Activated CD4-positive, alpha-beta memory T cell treated with anti-CD3 and anti-CD28 coated beads, Interleukin-2, amount 10 ng/mL, durations not matched to agents 7 days and 5 days (primary cell): ENCODE measurements at places on chromosomes 2 and 18. TPM values are rescaled to one million over a fixed set of nuclear protein-coding genes. Genes with fewer than 3 reads are reported as not detected.

Gene SGPP2
- 2.7 TPM for total RNA-seq

DNA sequence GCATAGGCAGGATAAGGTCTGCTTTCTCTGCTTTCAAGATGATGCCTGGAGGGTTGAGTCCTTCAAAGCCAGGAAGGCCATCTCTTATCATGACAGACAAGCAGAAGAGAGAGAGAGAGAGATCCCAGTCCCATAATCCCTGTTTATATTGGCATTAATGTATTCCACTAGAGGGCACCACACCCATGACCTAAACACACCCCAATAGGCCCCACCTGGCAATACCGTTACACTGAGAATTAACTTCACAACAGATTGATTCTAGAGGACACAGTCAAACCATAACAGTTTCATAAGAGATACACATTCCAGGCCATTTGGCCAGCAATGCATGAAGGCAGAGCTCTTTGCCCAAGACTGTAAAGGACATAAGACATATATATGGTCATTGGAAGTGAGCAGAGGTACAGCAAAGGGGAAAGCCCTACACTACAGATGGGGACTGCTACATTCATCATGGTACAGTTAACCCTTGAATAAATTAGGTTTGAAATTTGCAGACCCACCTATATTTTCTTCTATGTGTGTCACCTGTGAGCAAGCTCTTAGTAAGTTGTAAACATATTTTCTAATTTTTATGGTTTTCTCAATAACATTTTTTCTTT is 1516.1 kb downstream of the RPIA start:
- no peak overlapping the region for H3K27ac ChIP-seq
- no peaks in the 10 kb centered on the region for H3K27me3 ChIP-seq
- H3K4me1 ChIP-seq = no peaks in the 10 kb centered on the region
- DNase-seq = no peak
- no peak overlapping the region for H3K4me3 ChIP-seq
- H3K36me3 ChIP-seq = no peaks in the 10 kb centered on the region

- no peak overlapping the region for H3K27ac ChIP-seq
- peaks cover 14% of the 10 kb centered on the region for H3K4me1 ChIP-seq
- DNase-seq = no peak
- H3K4me3 ChIP-seq = no peak overlapping the region
- H3K27me3 ChIP-seq = no peaks in the 10 kb centered on the region
Measured at GRCh38 chr2:136019306-136019705, 33.9 kb upstream of the DARS1 start.

Gene KLHL14
- total RNA-seq = not detected

GRCh38 chr2:39435741-39436591 is 1.1 kb downstream of the MAP4K3 start:
- peak overlapping the region; percentile 74 for H3K4me3 ChIP-seq
- H3K36me3 ChIP-seq = no peaks in the 10 kb centered on the region
- peaks cover 38% of the 10 kb centered on the region for H3K4me1 ChIP-seq
- H3K27me3 ChIP-seq = no peaks in the 10 kb centered on the region
- H3K27ac ChIP-seq = peak overlapping the region; percentile 29

GRCh38 chr18:74793746-74794145 is 196.1 kb downstream of the ZNF407 start:
- no peak overlapping the region for H3K4me3 ChIP-seq
- no peaks in the 10 kb centered on the region for H3K27me3 ChIP-seq
- no peak overlapping the region for H3K27ac ChIP-seq
- H3K36me3 ChIP-seq = no peaks in the 10 kb centered on the region
- peaks cover 18% of the 10 kb centered on the region for H3K4me1 ChIP-seq
- no peak for DNase-seq

Gene IWS1
- total RNA-seq = 40.8 TPM

Gene CCL20
- total RNA-seq = 3.6 TPM

DNA sequence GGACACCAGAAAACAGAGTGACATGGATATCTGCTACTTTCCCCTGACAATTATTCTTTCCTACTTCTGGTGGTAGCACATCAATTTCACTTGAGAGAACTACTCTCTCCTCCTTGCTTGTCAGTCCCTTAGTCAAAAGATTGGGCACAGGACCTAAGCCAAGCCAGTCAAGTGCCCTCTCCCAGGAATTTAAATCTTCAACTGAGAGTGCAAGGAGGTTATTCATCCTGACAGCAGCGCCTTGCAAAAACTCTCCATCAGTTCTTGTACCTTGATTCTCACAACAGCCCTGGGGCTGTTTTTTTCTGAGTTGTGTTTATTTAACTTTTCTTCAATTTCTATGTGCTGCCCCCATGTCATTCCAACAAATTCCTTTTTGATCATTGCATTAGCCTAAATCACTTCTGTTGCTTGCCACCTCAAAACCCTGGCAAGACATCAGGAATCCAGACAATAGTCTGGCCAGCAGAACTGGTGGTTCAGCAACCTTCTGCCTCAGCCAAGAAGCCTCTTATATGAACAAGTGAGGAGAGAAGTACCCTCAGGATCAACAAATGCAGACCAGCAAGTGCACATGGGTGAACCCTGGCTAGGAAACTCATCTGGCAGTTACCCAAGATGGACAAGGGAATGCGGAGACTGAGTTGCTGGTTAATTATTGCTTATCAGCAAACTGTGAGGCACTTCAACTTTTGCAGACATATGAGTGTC is 19.4 kb downstream of the COL4A3 start:
- DNase-seq = no peak
- H3K4me3 ChIP-seq = no peak overlapping the region
- no peaks in the 10 kb centered on the region for H3K4me1 ChIP-seq
- H3K27ac ChIP-seq = no peak overlapping the region
- peaks cover 12% of the 10 kb centered on the region for H3K27me3 ChIP-seq
- no peaks in the 10 kb centered on the region for H3K36me3 ChIP-seq

DNA sequence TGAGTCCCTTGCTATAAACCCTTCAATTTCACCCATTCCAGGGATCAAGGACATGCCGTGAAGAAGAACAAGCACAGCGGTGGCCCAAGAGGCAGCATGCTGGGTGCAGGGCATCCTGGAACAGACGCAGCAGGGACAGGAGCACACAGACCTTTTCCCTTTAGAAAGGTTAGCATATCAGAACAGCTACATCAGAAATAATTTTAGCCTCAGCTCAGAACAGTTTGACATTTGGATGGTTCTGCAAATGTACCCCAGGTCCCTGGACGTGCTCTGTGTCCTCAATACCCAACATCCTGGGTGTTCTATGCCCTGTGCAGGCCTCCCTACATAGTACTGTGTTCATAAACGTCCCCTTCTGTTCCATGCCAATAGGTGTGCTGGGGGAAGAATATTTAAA is 80.4 kb downstream of the MYOM1 start:
- no peak overlapping the region for H3K27ac ChIP-seq
- DNase-seq = no peak
- peaks cover 4% of the 10 kb centered on the region for H3K27me3 ChIP-seq

GRCh38 chr18:47457614-47458013 is 206.2 kb upstream of the SKOR2 start:
- H3K36me3 ChIP-seq = no peaks in the 10 kb centered on the region
- H3K27me3 ChIP-seq = no peaks in the 10 kb centered on the region
- H3K27ac ChIP-seq = no peak overlapping the region
- no peak overlapping the region for H3K4me3 ChIP-seq
- H3K4me1 ChIP-seq = no peaks in the 10 kb centered on the region

GRCh38 chr2:77512507-77512906 is 9.7 kb downstream of the LRRTM4 start:
- H3K27me3 ChIP-seq = no peaks in the 10 kb centered on the region
- H3K27ac ChIP-seq = no peak overlapping the region
- DNase-seq = no peak
- H3K36me3 ChIP-seq = no peaks in the 10 kb centered on the region
- no peak overlapping the region for H3K4me3 ChIP-seq
- H3K4me1 ChIP-seq = no peaks in the 10 kb centered on the region

DNA sequence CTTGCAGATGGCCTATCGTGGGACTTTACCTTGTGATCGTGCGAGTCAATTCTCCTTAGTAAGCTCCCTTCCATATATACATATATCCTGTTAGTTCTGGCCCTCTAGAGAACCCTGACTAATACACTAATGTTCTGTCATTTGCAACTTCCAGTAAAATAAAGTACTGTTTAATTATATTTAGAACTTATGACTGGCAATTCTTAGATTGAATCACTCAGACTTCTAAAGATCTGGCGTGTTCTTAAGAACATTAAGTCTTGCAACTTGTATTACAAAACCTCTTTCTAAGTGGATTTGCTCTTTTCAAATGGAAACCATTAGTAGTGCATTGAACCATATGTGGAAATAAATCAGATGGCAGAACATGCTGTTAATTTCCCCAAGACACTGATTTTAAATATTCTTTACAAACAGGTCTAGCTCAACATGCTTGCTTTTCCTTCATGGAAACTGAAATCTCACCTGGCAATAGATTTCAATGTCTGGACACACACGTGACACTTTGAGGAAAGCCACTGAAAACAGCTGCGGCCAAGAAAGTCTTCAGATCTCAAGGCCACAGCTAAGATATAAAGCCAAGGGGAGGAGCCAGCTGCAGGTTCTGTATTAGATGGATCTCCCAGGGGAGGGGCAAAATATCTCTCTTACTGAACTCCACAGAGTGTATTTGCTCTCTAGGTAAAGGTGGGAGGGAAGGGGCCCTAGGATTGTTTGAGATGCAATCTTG is 50.6 kb downstream of the PMAIP1 start:
- no peak for DNase-seq
- peaks cover 41% of the 10 kb centered on the region for H3K4me1 ChIP-seq
- no peaks in the 10 kb centered on the region for H3K36me3 ChIP-seq
- H3K4me3 ChIP-seq = no peak overlapping the region

- H3K27ac ChIP-seq = no peak overlapping the region
- DNase-seq = no peak
- H3K4me1 ChIP-seq = no peaks in the 10 kb centered on the region
Measured at GRCh38 chr2:165811592-165812370, 17.7 kb upstream of the GALNT3 start.

GRCh38 chr2:529424-529823 is 147.8 kb downstream of the TMEM18 start:
- no peak overlapping the region for H3K27ac ChIP-seq
- H3K27me3 ChIP-seq = peaks cover 10% of the 10 kb centered on the region
- H3K36me3 ChIP-seq = no peaks in the 10 kb centered on the region
- H3K4me3 ChIP-seq = no peak overlapping the region

Gene COA5
- total RNA-seq = 26.3 TPM

GRCh38 chr2:162212366-162212765 is 30.9 kb downstream of the FAP start:
- no peaks in the 10 kb centered on the region for H3K4me1 ChIP-seq
- H3K27me3 ChIP-seq = peaks cover 2% of the 10 kb centered on the region
- H3K4me3 ChIP-seq = no peak overlapping the region
- H3K36me3 ChIP-seq = no peaks in the 10 kb centered on the region
- H3K27ac ChIP-seq = no peak overlapping the region

GRCh38 chr18:48152549-48152948 is 222.1 kb upstream of the SMAD2 start:
- no peak overlapping the region for H3K4me3 ChIP-seq
- peaks cover 4% of the 10 kb centered on the region for H3K4me1 ChIP-seq
- no peak overlapping the region for H3K27ac ChIP-seq
- H3K27me3 ChIP-seq = peaks cover 41% of the 10 kb centered on the region

- no peaks in the 10 kb centered on the region for H3K27me3 ChIP-seq
- H3K4me3 ChIP-seq = no peak overlapping the region
- no peak overlapping the region for H3K27ac ChIP-seq
- H3K4me1 ChIP-seq = no peaks in the 10 kb centered on the region
Measured at GRCh38 chr2:221202431-221202830, 369.7 kb downstream of the EPHA4 start.

DNA sequence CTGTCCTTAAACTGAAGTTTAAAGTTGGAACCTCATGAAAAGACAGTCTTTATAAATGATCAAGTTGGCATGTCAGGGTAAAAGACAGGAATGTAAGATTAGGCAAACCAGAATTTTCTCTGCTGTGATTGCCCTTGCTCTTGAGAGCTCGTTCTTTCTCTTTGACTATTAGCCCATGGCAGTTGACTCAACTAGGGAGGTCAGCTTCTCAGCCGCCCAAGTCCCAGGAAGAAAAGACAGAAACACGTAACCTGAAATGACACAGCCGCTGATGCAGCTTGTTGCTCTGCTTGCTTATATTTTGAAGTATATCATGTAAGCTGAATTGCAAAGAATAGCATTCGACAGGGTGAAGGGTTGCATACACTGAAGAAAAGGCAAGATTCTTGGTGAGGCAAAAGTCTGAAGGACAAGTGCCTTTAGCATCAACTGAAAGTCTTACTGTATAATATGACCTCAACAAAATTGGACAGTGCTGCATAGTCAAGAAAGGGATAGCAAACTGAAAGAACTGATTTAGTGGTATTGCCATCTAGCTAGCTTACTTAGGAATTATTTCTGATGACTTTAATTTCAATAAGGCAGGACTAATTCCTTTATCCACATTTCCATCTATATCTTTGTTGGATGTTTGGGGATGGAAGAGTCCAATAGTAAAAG is 54.7 kb downstream of the ARHGAP15 start:
- H3K27ac ChIP-seq = no peak overlapping the region
- peaks cover 23% of the 10 kb centered on the region for H3K4me1 ChIP-seq
- H3K27me3 ChIP-seq = no peaks in the 10 kb centered on the region
- H3K36me3 ChIP-seq = peaks cover 52% of the 10 kb centered on the region
- no peak for DNase-seq

GRCh38 chr2:211014376-211014775 is 458.0 kb downstream of the CPS1 start:
- H3K36me3 ChIP-seq = no peaks in the 10 kb centered on the region
- DNase-seq = no peak
- H3K4me3 ChIP-seq = no peak overlapping the region
- no peaks in the 10 kb centered on the region for H3K27me3 ChIP-seq
- no peaks in the 10 kb centered on the region for H3K4me1 ChIP-seq

- H3K27me3 ChIP-seq = peaks cover 21% of the 10 kb centered on the region
- H3K4me1 ChIP-seq = peaks cover 2% of the 10 kb centered on the region
- H3K36me3 ChIP-seq = no peaks in the 10 kb centered on the region
- no peak overlapping the region for H3K27ac ChIP-seq
- H3K4me3 ChIP-seq = no peak overlapping the region
Measured at GRCh38 chr2:152395103-152395502, 60.1 kb downstream of the FMNL2 start.

GRCh38 chr2:142100970-142101369 is 29.8 kb downstream of the LRP1B start:
- H3K27me3 ChIP-seq = no peaks in the 10 kb centered on the region
- no peak overlapping the region for H3K4me3 ChIP-seq
- no peaks in the 10 kb centered on the region for H3K36me3 ChIP-seq
- no peaks in the 10 kb centered on the region for H3K4me1 ChIP-seq
- no peak for DNase-seq

DNA sequence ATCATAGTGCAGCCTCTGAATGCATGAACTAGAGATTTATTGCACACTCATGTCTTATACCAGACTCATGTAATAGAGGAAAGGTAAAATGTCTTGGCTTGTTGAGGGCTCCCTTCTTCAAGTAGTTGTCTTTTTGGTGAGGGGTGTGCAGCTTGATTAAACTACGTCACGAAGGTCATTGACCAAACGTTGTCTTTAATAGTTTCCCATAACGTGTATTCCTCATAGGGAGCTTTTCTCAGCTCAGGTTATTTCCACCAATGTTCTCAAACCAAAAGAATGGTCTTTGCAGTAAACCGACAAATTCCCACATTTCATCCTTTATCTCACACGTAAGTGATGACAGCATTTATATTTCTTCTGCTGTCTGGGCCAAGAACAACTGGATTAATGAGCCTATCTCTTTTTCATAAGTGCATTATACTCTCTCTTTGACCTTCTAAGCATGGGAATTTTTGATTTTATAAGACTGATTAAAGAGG is 547.7 kb upstream of the ZEB2 start:
- H3K27me3 ChIP-seq = no peaks in the 10 kb centered on the region
- no peaks in the 10 kb centered on the region for H3K36me3 ChIP-seq
- H3K4me1 ChIP-seq = no peaks in the 10 kb centered on the region
- no peak overlapping the region for H3K27ac ChIP-seq
- no peak for DNase-seq
- no peak overlapping the region for H3K4me3 ChIP-seq
